ENCODE measurements at places on chromosomes 16 and 17.

- DNase-seq, result no peak
Observed at GRCh38 chr17:77312061-77312701, 171.4 kb downstream of the SEC14L1 start.

DNA sequence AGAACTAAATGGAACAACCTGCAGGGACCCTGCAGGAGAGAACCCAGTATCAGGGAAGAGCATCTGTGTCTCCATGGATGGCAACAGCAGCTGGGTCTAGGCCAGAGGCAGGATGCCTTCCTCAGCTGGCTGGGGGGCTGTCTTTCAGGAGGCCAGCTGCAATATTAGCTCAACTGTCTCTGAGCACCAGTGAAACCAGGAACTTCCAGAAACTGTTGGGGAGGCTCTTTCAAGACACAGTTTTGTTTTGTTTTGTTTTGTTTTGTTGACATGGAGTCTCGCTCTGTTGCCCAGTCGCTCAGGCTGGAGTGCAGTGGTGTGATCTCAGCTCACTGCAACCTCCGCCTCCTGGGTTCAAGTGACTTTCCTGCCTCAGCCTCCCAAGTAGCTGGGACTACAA, 7.6 kb downstream of the GPR142 start:
- no peak for DNase-seq

DNA sequence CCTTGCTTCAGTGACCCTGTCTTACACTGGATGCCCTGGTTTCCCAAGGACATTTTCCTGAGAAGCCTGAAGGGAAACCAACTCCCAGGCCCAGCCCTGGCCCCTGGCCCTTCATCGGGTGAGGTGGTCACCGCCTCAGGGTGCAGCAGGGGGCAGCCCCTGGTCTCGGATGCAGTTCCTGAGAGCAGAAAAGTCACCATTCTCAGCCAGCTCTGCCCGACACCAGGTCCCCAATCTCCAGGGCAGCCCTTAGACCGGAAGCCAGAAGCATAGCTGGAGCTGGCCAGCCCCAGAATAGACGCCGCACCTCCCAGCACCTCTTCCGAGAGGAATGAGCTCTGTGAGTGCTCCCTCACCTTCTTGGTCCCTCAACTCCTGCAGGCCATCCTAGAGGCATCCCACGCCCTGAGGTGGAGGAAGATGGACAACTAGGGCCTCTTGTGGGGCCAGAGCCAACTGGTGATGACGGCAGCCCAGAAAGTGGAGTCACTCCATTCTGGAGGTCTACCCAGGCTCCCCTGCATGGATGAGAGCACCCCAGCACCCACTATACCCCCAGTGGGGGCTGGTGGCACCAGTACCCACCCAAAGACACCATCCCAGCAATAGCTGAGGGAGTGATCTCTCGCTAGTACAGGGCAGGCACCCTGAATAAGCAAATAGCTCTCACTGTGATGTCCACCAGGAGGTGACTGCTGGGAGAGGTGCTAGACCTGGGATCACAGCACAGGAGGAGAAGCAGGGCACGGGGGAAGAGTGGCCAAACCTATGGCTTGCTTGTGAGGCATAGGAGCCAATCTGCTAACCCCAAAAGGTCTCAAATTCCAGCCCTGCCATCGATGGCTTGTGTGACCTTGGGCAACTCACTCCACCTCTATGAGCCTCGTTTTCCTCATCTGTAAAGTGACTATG, 56.2 kb downstream of the TK2 start:
- no peak for DNase-seq

GRCh38 chr16:63200940-63201339, 1164.7 kb upstream of the CDH8 start:
- DNase-seq, result no peak

DNA sequence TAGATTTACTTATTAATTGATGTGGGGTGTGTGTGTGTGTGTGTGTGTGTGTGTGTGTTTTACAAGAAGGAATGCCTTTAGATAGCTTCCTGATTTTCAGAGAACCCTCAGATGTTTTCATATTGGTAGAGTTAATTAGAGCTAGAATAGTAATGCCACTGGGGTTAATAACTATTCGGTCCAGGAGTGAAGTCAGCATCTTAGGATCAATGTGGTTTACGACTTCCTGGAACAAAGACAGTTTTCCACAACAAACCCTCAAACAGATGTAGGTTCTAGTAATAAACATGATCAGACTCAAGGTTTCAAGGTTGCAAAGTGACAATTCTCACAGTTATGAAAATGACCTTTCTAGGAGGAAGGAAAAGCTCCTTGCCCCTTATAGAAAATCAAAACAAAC, 12.2 kb upstream of the SLC52A1 start:
- DNase-seq, result no peak

- no peak for DNase-seq
Observed at GRCh38 chr17:29663155-29663554, 40.4 kb upstream of the CORO6 start.

- DNase-seq, result no peak
Observed at GRCh38 chr16:16909126-16909525, 530.2 kb downstream of the NPIPA7 start.

- DNase-seq, result no peak
Observed at GRCh38 chr16:85330006-85330693, 217.9 kb upstream of the CIBAR2 start.

- no peak for DNase-seq
Observed at GRCh38 chr16:66574081-66574480, 5.2 kb upstream of the CMTM2 start.

DNA sequence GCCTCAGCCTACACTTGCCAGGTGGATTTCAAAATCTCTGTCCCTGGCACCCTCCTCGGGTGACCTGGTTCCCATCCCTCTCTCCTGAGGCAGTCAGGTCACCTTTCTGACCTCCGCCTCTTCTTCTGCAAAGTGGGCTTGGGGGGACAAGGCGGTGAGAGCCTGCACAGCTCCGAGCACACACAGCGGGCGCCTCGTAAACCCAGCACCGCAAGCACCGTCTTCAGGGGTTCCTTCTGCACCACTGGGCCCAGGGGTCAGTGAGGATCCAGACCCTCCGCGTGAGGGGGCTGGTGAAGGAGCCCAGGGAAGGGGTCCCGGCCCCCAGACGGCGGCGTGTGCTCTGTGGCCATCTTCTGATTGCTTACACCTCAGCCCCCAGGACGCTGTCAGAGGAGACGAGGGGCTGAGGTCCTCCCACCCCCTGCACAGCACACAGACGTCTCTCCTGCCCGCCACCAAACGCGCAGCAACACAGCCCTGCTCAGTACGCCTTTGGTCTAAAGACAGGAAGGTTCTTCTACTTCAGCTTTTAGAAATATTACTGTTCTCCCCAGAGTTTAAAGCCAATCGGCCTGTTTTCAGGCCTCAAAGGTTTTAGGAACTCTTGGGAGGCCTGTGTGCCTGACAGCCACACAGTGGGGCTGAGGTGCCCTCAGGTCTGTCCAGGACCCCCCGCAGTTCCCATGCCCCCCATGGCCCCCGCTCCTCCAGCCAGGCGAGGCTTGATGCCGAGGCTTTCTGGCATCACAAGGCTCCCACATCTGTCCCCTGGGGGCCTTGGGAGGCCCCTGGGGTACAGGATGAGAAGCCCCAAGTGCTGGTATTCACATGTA, 2.7 kb downstream of the CBFA2T3 start:
- DNase-seq, result no peak

DNA sequence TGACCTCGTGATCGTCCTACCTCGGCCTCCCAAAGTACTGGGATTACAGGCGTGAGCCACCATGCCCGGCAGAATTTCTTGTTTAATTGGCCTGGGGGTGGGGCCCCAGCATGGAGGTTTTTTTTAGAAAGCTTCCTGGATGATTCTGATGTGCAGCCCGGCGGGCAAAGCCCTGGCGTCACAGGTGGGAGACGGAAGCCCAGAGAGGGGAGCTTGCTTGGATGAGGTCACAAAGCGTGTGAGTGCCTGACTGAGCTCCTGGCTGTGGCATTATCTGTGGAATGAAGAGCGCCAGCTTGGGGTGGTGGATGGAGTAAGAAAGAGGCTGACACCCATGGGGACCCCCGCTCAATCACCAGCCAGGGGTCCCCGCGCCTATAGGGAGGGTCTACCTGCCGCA, 4.1 kb downstream of the VASN start:
- no peak for DNase-seq

GRCh38 chr17:54948380-54948779, 20.1 kb downstream of the COX11 start:
- DNase-seq, result no peak

- no peak for DNase-seq
Observed at GRCh38 chr16:67647111-67647651, 2.2 kb downstream of the CARMIL2 start.

GRCh38 chr16:56950881-56951771, 10.6 kb upstream of the CETP start:
- no peak for DNase-seq

GRCh38 chr17:6487251-6488007, 43.2 kb downstream of the PIMREG start:
- no peak for DNase-seq

GRCh38 chr17:31680126-31680525, 178.9 kb downstream of the COPRS start:
- no peak for DNase-seq

- no peak for DNase-seq
Observed at GRCh38 chr16:70576431-70577255, 53.0 kb downstream of the SF3B3 start.

- no peak for DNase-seq
Observed at GRCh38 chr17:8520981-8521380, 85.3 kb downstream of the NDEL1 start.

DNA sequence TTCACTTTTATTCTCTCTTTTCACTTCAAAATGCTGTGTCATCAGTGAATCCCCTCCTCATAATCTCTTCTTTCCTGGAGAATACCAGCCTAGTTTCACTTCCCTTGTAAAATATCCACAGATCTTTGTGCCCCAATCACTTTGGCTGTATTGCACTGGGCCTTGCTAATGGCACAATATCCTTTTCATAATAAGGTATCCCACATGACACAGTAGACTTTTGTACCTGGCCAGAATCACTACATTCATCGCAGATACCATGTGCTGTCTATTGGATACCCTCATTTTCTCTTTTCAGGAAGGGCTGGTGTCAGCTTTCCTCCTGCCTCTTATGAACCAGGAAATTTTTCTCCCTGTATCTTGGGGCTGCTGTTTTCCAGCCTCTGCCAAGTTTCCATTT, 25.7 kb upstream of the TOX3 start:
- no peak for DNase-seq

GRCh38 chr16:55076053-55076452, 145.4 kb downstream of the IRX5 start:
- DNase-seq, result no peak

DNA sequence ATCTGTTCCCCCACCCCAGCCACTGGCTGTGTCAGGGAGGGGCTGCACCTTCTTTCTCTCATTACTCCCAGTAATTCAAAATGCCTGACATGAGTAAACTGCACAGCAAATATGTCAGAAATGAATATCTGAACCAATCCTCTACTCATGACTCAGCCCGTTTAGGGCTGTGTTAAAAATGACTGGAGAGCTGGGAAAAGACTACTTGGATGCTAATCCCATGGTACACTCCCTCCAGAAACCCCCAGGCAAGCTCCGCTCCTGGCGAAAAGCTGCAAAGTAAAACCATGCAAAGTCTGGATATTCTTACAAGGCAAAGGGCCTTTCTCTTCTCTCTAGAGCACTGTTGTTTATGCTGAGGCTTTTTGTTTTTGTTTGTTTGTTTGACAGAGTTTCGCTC, 448.1 kb upstream of the DYNLRB2 start:
- no peak for DNase-seq

DNA sequence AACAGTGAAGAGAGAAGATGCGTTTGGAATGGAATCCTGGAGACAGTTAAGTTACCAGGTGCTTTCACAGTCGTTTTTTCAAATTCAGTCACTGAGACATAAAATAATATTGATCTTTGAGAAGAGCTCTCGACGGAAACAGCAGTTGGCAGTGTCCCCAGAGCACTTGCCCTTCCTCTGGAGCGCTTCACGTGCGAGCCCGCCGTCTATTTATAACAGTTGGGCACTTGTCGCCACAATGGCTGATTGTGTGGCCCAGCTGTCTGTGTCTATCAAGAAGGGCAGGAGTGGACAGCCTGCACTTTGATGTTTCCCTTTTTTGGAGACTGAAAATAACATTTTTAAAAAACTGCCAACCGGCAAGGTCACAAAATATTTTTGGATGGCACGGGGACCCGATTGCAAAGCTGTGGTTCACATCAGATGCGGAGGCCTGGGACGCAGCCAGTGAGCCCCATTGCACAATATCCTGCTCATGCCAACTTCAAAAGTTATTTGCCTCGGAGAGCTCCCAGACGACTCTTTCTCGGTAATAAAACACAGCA, 62.9 kb downstream of the ADCY9 start:
- no peak for DNase-seq

GRCh38 chr17:78583091-78583490, 5.9 kb upstream of the DNAH17 start:
- no peak for DNase-seq

DNA sequence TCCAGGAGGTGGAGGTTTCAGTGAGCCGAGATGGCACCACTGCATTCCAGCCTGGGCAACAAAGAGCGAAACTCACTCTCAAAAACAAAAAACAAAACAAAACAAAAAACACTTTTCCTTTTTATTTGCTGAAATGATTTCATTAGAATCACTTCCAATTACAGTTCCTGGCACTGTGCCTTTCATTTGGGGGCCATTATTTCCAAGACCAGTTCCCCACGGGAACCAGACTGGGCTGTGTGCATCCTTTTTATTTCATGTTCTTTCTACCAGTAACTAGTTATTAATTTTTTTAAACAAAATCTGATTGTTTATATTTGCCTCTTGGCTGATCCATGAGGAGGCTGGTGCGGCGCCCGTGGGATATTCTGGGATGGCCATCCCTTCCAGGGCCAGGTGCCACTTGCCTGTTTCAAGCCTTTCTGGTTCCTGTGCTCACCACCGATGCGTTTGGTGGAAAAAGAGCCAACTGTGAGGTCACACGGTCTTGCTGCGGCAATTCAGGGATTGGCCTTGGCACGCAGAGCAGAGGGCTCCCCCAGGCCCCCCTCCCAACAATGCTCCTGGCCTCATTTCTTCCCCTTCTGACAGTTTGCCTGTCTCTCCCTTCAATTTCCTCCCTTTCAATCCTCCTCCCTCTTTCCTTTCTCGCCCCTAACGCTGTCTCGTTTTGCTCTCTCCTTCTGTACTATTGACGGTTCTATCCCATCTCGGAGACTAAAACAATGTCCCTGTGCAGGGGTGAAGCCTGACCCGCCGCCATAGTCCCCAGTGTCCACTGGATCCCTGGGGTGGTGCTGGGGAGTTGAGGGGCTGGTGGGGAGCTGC, 13.4 kb downstream of the UBALD1 start:
- peak; percentile 67 for DNase-seq

DNA sequence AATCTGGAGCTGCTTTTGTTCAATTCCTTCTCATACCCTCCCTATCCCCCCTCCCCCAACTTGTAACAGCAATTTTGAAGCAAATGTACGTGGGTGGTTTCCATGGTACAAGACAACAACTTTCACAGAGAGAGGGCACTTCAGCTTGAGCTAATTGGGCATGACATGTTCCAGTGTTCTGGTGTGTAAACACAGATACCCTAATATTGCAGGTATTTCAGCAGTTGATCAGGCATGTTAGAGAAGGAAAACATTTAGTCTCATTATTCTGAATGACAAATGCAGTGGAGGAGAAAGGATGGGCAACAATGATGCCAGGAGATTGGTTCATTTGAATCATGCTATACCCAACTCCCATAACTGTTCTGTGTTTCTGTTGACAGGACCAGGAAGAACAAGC, 137.5 kb downstream of the TRIM37 start:
- no peak for DNase-seq

Data from hypothalamus (tissue), 51 donors.